ENCODE measurements at places on chromosomes 11 and 22.
A peak's percentile ranks its signal among the peaks of the same experiment; 100 is the strongest.

DNA sequence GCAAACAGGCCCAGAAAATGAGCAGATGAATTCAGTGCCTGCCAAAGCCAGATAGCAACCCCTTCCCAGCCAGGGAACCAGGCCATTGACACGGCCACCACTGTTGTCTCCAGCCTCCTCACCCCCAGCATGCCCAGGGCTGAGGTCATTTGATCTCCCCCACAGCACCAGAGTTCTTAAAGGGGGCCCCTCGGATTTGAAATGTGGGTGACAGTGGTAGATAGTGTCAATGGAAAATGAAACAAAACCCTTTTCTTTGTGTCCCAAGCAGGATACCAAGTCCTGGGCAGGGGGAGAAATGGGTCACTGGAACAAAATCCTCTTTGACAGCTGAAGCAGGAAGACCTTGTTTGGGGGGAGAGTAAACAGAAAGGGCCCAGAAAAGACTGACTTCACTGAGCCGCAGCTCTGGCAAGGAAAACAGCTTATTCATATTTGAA lies 14.3 kb upstream of the ACCSL start:
- no peak for DNase-seq

- no peak for DNase-seq
Measured at GRCh38 chr11:108624196-108624925, 30.8 kb upstream of the EXPH5 start.

- DNase-seq = no peak
Measured at GRCh38 chr22:47083379-47083986, 321.0 kb downstream of the TBC1D22A start.

DNA sequence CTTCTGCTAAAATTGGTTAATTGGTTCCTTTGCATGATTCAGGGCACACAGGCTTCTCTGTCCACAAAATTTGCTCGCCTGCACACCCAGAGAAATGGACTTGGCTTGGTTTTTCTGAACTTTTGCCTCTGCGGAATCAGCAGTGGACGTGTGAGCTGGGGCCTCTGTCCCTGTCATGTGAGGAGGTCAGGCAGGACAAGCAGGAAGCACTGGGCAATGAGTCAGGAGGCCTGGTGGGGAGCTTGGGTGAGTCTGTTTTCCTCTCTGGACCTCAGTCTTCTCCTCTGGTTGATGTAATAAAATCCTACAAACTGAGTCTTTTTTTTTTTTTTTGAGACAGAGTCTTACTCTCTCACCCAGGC lies 10.4 kb upstream of the CELSR1 start:
- no peak for DNase-seq

DNA sequence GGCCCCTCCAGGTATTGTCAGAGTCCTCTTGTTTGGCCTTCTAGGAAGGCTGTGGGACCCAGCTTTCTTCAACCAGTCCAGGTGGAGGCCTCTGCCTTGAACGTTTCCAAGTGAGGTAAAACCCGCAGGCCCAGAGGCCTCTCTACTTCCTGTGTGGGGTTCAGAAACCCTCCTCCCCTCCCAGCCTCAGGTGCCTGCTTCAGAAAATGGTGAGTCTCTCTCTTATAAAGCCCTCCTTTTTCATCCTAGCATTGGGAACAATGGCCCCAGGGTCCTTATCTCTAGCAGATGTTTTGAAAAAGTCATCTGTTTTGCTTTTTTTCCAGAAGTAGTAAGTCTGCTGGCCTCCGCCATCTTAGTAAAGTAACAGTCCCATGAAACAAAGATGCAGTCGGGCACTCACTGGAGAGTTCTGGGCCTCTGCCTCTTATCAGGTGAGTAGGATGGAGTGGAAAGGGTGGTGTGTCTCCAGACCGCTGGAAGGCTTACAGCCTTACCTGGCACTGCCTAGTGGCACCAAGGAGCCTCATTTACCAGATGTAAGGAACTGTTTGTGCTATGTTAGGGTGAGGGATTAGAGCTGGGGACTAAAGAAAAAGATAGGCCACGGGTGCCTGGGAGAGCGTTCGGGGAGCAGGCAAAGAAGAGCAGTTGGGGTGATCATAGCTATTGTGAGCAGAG lies at the start of gene CD3E:
CD3E (plus strand) TSS at position 163 of the 681 bp plus-strand sequence; CDS start at position 386, 223 bp downstream.
- DNase-seq = peak; percentile 47

- DNase-seq = no peak
Measured at GRCh38 chr22:23205339-23206049, 25.2 kb downstream of the BCR start.

- DNase-seq = no peak
Measured at GRCh38 chr22:45497351-45498145, 5.1 kb upstream of the FBLN1 start.

DNA sequence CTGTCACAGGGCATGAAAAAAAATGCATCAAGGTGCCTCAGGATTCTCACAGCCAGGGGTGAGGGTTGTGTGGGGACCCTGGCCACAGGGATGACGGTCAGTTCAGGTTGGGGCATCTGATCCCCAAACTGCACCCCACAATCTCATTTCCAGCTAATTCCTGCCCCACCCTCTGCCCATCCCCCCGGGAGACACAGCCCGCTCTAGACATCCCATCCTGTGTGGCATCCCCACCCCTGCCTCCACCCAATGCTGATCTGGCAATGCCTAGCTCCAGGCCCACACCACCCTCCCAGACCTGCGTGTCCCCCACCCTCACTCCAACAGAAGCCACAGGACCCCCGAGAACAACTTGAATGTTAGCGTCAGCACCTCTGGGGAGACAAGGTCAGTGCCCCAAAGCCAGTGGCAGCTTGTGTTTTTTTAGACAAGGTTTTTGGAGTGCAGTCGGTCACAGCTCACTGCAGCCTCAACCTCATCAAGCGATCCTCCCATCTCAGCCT lies 25.3 kb downstream of the TSPAN4 start:
- no peak for DNase-seq

GRCh38 chr11:18248561-18248960 lies at the start of gene SAA2:
Gene SAA2 (minus strand): TSS chr11:18248668. CDS start chr11:18248011, 657 bp downstream.
- DNase-seq = no peak

GRCh38 chr11:63686926-63687325 lies 5.6 kb downstream of the RTN3 start:
- no peak for DNase-seq

GRCh38 chr22:30906946-30907345 lies 61.6 kb downstream of the MORC2 start:
- no peak for DNase-seq

DNA sequence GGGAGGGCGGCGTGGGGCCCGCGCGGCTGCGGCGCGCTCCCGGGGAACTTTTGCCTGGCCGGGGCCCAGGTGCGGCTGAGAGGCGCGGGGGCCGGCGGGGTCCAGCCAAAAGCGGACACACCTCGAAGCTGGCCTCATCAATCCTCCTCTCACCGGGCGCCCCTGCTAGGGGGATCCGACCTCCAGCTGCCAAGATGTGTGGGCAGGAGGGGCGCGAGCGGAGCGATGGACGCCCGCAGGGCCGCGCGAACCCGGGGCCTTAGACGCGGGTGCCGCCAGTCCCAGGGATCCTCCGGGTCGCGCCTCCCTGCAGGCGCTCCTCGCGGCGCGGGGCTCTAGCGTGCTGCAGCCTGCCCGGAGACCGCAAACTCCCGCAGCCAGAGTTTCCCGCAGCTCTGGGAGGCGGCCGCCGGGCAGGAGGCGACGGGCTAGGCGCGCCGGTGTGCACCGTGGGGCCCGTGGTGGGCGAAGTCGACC lies 785 bp downstream of the IGSF9B start:
- no peak for DNase-seq

- no peak for DNase-seq
Measured at GRCh38 chr22:26127126-26127525, 42.1 kb upstream of the SEZ6L start.

DNA sequence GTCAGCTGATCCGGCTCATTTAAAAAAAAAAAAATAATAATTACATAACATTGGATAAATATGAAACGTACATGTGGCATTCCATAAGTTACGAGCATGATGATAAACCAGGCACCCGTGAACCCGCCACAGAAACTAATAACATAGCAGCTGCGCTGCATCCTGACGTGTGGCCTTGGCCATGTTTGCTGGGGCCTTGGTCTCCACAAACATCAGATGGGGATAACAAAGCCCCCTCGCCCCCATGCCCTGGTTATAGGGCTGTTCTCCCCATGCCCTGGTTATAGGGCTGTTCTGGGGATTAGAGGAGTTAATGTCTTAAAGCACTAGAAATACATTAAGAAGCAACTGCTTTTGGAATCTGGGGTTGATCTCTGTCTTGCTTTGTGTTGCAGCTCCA lies 36.7 kb downstream of the FLRT1 start:
- no peak for DNase-seq

- DNase-seq = no peak
Measured at GRCh38 chr11:48018528-48019216, 38.3 kb downstream of the PTPRJ start.

DNA sequence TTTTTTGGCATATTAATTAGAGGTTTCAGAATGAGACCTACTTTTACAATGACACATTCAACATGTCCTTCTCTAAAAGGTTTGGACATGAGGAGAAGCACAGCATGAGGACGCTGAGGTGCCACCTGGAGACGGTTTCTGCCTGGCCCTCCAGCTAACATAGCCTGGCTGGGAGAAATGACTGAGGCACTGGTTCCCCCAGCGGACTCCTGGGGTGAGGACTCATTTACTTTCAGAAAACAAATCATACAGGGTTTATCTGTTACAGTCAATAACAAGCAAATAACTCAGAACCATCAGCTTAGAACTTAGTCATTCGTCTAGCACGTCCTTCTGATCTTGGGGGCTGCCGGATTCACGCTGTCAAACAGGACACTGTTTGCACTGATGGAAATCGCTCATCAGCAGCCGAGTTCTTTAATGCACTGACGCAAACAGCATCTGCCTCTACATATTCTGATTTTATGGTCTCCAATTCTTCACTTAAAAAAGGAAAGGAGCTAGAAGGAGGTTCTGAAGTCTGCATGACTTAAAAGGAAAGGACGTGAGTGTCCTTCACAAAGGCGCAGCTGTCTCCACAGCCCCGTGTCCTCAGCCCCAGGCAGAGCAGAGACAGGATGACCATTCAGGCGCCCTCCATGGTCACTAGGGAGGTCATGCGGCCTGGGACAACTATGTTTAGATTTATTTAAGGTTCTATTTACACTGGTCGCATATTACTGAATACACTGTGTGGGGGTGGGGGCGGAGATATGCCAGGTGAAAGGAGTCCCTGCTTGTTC lies 44.2 kb downstream of the CERK start:
- DNase-seq = no peak

- no peak for DNase-seq
Measured at GRCh38 chr22:22657712-22658111, 13.3 kb downstream of the GGTLC2 start.

DNA sequence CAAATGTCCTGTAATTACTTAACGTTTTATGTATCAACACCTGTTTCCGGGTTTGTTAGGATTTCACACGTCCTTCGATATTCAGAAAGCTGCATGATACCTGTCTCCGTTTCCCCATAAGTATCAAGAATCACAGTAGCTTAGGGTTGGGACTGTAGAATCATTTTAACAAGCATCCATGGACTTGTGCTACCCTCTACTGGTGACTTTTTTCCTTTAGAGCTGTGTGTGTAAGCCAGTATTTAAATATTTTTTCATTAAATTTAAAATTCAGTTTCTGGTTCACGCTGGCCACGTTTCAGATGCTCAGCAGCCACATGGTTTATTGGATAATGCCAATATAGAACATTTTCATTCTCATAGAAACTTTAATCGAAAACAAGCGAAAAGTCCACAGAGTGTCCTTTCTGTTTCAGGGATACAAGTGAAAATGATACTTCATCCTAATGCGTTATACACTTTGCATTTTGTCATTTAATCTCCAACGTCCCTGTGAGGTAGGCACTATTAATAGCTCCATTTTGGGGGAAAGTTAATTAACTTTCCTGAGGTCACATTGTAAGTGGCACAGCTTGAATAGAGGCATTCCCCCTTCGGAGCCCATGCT lies 61.5 kb upstream of the SLC25A18 start:
- peak; percentile 2 for DNase-seq
